ENCODE measurements at places on chromosomes 4 and X.

DNA sequence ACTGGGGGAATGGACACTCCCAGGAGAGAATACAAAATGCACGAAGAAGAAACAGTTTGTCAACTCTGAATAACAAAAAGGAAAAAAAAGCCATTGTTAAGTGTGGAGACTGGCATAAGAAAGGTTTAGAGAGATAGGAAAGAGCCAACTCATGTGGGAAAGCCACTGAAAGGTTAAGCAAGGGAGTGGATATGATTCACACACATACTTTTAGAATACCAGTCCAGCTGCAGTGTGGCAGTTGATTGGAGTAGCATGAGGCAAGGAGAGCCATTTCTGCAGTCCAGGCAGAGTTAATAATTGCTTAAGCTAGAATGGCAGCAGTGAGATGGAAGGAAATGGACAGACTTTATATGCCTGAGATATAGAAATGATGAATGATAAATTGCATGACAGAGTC, 36.9 kb upstream of the ADAD1 start:
- DNase-seq: no peak

DNA sequence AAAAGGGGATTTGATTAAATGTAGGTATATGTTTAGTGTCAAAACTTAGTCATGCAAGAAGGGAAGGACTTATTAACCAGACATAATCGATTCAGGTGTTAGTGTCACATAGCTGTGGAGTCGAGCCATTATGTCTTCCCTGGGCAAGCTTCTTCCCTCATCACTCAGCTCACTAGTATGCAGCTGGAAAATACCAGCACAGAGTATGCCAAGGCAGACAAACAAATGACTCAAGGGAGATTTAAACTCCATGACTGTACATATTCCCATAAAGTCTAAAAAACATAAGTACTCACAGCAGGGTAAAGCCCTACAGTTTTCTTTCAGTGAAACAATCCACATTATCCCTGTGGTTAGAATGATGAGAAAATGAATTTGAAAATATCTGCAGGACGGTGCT, 304.5 kb downstream of the CBLL2 start:
- no peak for DNase-seq

DNA sequence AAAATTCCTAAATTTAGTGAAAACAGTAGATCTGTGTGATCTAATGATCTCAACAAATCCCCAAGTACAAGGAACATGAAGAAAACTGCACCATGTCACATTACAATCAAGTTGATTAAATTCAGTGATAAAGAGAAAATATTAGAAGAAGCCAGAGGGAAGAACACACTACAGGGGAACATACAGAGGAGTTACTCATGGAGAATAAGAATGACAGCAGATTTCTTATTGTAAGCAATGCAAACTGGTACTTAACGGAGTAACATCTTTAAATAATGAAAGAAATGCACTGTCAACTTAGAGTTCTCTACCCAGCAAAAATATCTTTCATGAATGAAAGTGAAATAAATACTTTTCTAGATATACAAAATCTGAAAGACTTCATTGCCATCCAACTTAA, 21.1 kb downstream of the TLL1 start:
- no peak for DNase-seq

DNA sequence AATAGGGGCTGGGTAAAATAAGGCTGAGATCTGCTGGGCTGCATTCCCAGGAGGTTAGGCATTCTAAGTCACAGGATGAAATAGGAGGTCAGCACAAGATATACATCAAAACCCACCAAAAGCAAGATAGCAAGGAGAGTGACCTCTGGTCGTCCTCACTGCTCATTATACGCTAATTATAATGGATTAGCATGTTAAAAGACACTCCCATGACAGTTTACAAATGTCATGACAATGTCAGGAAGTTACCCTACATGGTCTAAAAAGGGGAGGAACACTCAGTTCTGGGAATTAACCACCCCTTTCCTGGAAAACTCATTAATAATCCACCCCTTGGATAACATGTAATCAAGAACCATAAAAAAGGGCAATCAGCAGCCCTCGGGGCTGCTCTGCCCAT, 403.6 kb downstream of the KCNIP4 start:
- DNase-seq: no peak

DNA sequence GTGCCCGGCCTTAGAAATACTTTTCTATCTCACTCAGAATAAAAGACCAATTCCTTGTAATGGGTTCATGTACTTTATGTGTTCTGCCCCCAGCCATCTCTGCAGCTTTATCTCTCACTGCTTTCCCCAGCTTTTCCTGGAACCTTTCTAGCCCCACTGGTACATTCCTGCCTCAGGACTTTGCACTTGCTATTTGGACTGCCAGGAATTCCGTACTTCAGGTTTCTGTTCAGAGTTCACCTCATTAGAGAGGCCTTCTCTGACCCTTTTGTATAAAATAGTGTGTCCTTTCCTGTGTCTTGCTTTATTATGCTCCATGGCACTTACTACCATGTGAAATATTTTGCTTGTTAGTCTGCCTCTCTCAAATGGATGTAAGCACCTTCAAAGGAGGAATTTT, 112.5 kb downstream of the PDLIM5 start:
- DNase-seq: no peak

DNA sequence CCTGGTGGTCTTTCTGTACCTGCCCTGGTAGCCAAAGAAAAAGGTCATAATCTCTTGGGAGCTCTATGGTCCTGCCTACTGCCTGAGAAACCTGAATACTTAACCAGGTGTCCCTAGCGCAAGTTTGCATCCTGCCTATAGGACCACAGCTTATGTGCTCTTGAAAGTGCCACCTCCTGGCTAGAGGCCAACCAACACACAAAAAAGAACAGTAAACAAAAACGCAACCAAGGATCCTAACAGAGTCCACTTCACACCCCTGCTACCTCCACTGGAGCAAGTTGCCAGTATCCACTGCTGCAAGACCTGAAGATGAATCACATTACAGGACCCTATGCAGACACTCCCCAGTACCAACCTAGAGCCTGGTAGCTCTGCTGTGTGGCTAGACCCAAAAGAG, 103.2 kb upstream of the PABPC5 start:
- no peak for DNase-seq

DNA sequence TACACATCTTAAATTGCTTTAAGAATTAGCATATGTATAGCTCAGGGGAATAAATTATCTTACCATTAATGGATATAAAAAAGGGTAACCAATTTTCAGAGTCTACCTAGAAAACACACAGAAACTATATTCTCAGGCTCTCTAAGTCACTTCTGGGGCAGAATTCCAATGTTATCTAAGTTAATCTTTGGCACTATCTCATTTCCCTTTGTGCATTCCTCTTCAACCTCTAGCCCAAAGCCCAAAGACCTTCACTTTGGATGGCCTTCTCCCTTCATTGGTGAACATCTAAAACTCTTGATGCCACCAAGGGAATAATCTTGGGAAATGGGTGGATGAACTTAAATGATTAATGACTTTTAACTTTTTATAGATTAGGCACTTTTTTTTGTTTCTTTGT, 108.3 kb downstream of the APBB2 start:
- DNase-seq: no peak

DNA sequence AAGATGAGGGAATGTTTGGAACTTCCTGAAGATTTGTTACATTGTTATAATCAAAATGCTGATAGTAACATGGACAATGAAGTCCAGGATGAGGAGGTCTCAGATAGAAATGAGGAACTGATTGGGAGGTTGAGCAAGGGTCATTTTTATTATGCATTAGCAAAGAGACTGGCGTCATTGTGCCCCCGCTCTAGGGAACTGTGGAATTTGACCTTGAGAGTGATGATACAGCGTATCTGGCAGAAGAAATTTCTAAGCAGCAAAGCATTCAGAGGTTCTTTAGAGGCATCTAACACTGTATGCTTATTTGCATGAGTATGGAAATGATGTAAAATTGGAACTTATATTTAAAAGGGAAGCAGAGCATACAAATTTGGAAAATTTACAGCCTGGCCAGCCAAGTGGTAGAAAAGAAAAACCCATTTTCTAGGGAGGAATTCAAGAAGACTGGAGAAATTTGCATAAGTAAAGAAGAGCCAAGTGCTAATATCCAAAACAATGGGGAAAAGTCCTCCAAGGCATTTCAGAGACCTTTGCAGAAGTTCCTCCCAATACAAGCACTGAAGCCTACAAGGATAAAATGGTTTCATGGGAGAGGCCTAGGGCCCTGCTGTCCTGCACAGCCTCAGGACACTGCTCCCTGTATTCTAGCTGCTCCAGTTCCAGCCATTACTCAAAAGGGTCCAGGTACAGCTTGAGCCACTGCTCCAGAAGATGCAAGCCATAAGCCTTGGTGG, 483.0 kb upstream of the NDST4 start:
- no peak for DNase-seq

DNA sequence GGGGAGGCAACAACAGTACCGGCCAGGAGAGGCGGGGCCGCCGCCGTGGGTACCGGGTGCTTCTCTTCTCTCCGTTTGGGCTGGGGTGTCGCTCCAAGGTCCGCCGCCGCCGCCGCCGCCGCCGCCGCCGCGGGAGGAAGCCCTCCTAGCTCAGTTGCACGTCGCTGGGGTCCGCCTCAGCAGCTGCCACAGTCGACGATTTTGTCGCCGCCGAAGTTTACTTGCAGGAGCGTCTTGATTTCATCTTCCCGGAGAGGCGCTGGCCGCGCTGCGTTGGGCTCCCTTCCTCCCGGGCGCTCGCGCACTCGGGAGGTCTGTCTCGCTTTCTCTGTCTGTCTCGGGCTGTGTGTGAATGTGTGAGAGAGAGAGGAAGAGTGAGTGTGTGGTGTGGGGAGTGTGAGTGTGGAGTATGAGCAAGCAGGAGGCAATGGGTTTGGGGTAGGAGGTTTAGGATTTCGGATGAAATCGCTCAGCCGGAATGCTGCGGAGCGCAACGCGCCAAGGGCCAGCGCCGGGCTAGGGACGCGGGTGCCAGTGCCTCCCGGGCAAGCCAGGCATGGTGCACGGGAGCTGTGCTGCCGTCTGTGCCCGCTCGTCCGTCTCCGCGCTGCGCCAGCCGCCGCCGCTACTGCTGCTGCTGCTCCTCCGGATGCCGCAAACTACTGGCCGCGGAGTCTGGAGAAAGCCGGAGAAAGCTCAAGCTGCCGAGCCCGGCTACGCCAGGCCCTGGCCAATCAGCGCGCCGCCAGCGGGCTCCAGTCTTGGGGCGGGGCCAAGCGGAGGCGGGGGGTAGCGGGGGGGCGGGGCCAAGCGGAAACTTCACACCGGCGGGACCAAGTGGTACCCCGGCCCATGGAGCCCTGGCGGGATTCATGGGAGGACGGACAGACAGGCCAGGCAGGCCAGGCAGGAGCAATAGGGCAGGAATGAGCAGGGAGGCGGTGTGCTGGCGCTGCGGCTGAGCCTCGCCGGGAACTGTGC, at the start of gene PCDH19:
Gene PCDH19 (minus strand): TSS at position 664 of the 981 bp plus-strand sequence. CDS start 1,676 bp downstream, outside the sequence.
- DNase-seq: peak; percentile 2

GRCh38 chr4:160826339-160826679, 1337.5 kb downstream of the FSTL5 start:
- DNase-seq: no peak

- DNase-seq: no peak
These were observed 37.1 kb downstream of the BRCC3 start for GRCh38 chrX:155108427-155108826.

- DNase-seq: no peak
These were observed 78.3 kb downstream of the SLC4A4 start for GRCh38 chr4:71417150-71417549.

DNA sequence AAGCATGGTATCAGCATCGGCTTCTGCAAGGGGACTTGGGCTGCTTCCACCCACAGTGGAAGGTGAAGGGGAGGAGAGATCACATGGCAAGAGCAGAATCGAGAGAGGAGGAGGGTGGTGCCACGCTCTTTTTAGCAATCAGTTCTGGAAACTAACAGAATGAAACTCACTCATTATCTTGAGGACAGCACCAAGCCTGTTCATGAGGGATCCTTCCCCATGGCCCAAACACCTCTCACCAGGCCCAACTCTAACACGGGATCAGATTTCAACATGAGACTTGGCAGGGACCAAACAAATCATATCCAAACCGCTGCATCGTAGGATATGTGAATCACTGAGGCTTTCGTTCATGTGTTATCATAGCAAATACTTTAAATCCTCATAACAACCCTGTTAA, 125.5 kb downstream of the GPC3 start:
- no peak for DNase-seq

DNA sequence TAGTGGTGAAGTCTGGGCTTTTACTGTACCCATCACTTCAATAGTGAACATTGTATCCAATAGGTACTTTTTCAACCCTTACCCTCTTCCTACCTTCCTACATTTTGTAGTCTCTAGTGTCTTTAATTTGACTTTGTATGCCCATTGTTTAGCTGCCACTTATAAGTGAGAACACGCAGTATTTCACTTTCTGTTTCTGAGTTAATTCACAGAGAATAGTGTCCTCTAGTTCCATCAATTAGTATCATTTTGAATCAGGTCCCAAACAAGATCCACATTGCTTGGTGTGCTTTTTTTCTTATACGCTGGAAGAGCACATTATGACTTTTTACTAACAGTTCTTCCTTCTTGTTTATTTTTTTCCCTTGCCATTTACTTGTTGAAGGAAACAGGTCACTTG, 176.0 kb upstream of the WDFY3 start:
- no peak for DNase-seq
